GM12878 (cell line): ENCODE measurements at places on chromosomes 16 and 17. TPM values are rescaled to one million over a fixed set of nuclear protein-coding genes. Genes with fewer than 3 reads are reported as not detected.

CLEC18A gene
- total RNA-seq: 0.21 and 0.26 TPM in 2 replicates

TBC1D3B gene
- 2.5 and 8.5 TPM in 2 replicates for total RNA-seq

MFAP4 gene
- total RNA-seq: 0.13 and 0.28 TPM in 2 replicates

MT1F gene
- total RNA-seq: 0.40 and 1.1 TPM in 2 replicates

TERB1 gene
- total RNA-seq: 0.10 TPM in 1 of 2 replicates, not detected in the other

MYH11 gene
- 0.41 and 0.58 TPM in 2 replicates for total RNA-seq

ANKS4B gene
- total RNA-seq: 0.08 TPM in 1 of 2 replicates, not detected in the other

OTOA gene
- total RNA-seq: 0.51 and 0.82 TPM in 2 replicates

DNA sequence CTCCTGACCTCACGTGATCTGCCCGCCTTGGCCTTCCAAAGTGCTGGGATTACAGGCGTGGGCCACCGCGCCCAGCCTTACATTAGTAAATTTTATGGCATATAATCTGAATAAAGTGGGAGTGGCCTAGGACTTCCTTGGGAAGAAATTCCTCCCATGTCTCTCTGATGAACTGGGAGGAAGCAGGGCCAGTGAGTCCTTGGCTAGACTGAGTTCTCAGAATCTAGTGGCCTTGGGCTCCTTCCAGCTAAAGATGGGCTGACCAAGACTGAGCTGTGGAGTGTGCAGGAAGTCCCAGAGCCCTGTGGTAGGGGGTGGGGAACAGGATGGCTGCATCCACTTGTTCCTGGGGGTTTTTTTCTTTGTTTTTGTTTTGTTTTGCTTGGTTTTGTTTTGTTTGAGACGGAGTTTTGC is 10.0 kb upstream of the NAGLU start:
- H3K4me1 ChIP-seq: peaks cover 18% of the 10 kb centered on the region
- H3K27me3 ChIP-seq: no peaks in the 10 kb centered on the region
- H3K27ac ChIP-seq: no peak overlapping the region
- no peak overlapping the region for H3K4me3 ChIP-seq
- DNase-seq: no peak

DNA sequence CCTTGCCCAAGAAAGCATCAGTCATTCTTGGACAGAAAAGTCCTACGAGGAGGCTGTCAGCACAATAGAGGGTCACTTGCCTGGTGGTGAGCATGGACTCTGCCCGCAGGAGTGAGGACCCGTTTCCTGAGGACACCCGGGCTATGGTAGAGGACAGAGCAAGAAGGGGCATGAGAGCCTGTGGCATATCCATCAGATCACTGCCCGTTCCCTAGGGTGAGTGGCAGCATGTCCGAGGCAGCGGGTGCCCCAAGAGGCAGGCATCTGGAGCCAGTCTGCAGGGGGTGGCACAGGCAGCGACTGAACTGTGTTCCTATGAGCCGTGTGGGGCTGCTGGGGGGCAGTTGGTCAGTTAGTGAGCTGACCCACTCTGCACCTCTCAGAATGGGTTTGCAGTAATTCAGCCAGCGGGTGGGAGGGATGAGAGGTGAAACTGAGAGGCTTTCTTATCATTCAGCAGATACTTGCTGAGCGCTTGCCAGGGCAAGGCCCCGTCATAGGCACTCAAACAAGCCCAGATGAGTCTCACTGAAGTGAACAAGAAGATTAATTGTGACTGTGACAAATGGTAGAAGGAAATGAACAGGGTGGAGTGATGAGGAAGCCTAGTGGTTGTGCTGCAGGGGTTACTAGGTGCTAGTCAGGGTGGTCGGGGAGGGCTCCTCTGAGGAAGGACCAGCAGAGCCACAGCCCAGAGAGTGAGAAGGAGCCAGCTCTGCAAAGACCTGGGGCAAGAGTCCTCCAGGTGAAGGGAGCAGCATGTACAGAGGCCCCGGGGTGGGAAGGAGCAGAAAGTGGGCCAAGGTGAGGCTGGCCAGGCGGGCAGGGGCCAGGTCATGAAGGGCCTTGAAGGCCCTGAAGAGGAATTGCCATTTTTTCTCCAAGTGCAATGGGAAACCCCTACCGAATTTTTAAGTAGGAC is 87.9 kb downstream of the CLEC16A start:
- no peak overlapping the region for H3K27ac ChIP-seq
- no peak overlapping the region for H3K4me3 ChIP-seq
- H3K27me3 ChIP-seq: no peaks in the 10 kb centered on the region
- no peak for DNase-seq

GRCh38 chr16:64269756-64270155 is 852.1 kb downstream of the CDH11 start:
- H3K27ac ChIP-seq: no peak overlapping the region
- H3K27me3 ChIP-seq: no peaks in the 10 kb centered on the region
- no peak for DNase-seq
- no peaks in the 10 kb centered on the region for H3K4me1 ChIP-seq
- no peak overlapping the region for H3K4me3 ChIP-seq

DNA sequence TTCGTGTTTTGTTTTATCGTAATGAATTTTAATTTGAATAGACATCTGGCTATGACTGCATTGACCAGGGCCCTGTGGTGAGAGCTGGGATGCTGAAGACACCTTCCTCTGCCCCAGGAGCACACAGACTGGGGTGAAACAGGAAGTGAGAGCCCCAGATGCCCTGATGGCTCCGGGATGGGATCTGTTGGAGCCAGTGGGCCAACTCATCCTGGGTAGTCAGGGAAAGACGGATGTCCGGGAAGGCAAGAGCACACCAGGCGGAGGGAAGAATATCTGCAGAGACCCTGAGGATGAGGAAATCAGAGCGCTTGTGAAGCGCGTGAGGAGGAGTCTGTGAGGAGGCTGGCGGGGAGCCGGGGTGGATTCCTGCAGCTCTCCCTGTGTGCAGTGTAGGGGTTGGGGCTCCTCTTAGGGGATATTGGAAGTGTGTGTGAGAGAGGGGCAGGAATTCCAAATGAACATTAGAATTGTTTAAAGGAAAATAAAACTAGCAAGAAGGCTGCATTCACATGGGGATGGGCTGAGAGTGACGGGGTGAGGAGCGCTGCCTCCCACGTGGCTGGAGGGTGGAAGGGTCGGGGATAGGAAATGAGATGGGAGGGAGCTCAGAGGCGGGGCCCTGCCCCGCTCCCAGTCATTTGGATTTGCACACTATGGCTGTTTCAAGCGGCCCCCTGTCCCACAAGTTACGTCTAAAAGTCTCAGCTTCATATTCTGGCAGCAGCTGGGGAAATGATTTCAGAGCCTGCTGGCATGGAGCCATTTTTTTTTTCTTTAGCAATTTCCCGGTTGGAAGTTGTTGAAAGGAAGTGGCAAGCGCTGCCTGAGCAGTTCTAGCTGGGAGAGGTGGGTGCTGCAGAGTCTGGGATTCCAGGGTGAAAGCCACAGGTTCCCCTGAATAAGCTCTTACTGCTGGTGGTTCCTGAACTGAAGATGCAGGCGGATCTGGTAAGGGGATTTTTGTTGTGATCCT is 71.2 kb upstream of the LGALS9 start:
- no peak overlapping the region for H3K27ac ChIP-seq
- H3K36me3 ChIP-seq: peaks cover 27% of the 10 kb centered on the region
- H3K4me3 ChIP-seq: no peak overlapping the region
- H3K27me3 ChIP-seq: no peaks in the 10 kb centered on the region

GRCh38 chr16:24071666-24072360 is 184.3 kb upstream of the CACNG3 start:
- H3K4me3 ChIP-seq: no peak overlapping the region
- H3K36me3 ChIP-seq: peaks cover 5% of the 10 kb centered on the region
- H3K27me3 ChIP-seq: no peaks in the 10 kb centered on the region

DNA sequence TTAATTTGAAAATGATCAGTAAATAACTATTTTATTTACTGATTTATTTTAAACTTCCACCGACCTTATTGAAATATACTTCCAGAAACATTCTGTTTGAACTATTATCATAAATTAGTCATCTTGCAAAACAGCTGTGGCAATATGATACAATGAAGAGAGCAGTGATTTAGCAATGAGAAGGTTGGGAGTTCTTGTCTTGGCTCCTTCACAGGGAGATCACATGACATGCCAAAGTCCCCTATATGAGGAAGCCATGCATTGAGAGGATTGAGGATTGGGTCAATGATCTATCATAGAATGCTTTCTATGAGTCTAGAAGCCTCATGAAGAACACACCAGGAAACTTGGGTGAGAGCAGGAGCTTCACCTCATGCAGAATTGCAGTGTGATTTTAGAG is 222.7 kb downstream of the LGALS9B start:
- no peaks in the 10 kb centered on the region for H3K4me1 ChIP-seq
- no peaks in the 10 kb centered on the region; the same call in 1 of the 2 replicates for H3K36me3 ChIP-seq
- H3K27ac ChIP-seq: no peak overlapping the region
- no peak overlapping the region for H3K4me3 ChIP-seq
- H3K27me3 ChIP-seq: no peaks in the 10 kb centered on the region

- no peaks in the 10 kb centered on the region for H3K36me3 ChIP-seq
- no peak overlapping the region for H3K4me3 ChIP-seq
- peaks cover 7% of the 10 kb centered on the region; the same call in 1 of the 2 replicates for H3K4me1 ChIP-seq
- no peaks in the 10 kb centered on the region; the same call in 1 of the 2 replicates for H3K27me3 ChIP-seq
- H3K27ac ChIP-seq: no peak overlapping the region
- DNase-seq: no peak
Measured at GRCh38 chr16:29708917-29709600, 30.1 kb downstream of the QPRT start.

- H3K4me1 ChIP-seq: no peaks in the 10 kb centered on the region
- no peak overlapping the region for H3K4me3 ChIP-seq
- H3K27me3 ChIP-seq: no peaks in the 10 kb centered on the region
- no peak overlapping the region for H3K27ac ChIP-seq
Measured at GRCh38 chr16:49158029-49158642, 123.5 kb downstream of the CBLN1 start.

GRCh38 chr16:87295661-87296531 is 21.3 kb downstream of the C16orf95 start:
- DNase-seq: no peak
- no peaks in the 10 kb centered on the region for H3K27me3 ChIP-seq
- H3K27ac ChIP-seq: no peak overlapping the region
- no peak overlapping the region for H3K4me3 ChIP-seq
- H3K36me3 ChIP-seq: no peaks in the 10 kb centered on the region

GRCh38 chr17:47813512-47814031 is 8.0 kb downstream of the OSBPL7 start:
- no peak for DNase-seq
- H3K27me3 ChIP-seq: no peaks in the 10 kb centered on the region
- H3K36me3 ChIP-seq: peaks cover 11% of the 10 kb centered on the region; the same call in 1 of the 2 replicates
- no peak overlapping the region for H3K4me3 ChIP-seq
- H3K4me1 ChIP-seq: no peaks in the 10 kb centered on the region
- H3K27ac ChIP-seq: no peak overlapping the region

DNA sequence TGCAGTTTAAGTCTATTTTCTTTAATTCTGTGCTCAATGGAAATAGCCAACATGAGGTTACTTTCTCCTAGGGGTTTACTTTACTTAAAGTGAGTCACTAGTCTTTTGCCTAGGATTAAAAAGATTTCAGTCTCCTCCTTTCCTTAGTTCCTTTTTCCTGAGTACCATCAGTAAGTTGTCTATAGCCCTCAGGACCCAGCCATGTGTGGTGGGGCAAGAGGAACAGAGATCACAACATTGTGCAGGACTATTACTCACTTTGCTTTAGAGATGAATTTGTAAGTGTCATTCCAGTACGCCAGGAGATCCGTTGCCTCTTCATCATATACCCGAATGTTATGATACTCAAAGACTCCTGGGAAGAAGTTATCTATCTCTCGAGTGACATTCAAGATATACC is 27.7 kb upstream of the CORO6 start:
- H3K36me3 ChIP-seq: no peaks in the 10 kb centered on the region; the same call in none of the 2 replicates
- H3K4me3 ChIP-seq: no peak overlapping the region
- no peaks in the 10 kb centered on the region for H3K4me1 ChIP-seq
- no peaks in the 10 kb centered on the region for H3K27me3 ChIP-seq

- DNase-seq: no peak
- H3K27ac ChIP-seq: peak overlapping the region; percentile 81
- H3K36me3 ChIP-seq: no peaks in the 10 kb centered on the region
Measured at GRCh38 chr16:20875355-20875650, 24.9 kb downstream of the DCUN1D3 start.

DNA sequence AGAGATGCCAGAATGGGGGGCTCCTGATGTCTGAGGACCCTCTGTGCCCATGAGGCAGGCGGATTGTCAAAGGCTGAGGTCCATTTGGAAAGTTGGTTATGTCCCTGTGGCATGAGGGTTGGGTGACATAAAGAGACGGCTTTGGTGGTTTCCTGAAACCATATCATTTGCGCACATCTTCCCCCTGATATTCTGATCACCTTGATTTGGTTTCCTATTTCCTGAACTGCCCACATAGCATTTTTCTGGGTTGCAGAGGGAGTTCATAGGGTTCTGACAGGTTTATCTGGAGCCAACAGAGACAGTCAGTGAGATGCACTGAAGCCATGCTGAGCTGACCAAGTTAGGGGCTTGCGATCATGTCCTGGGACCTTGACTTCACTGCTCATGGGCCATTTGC is 15.7 kb upstream of the RNF222 start:
- H3K4me3 ChIP-seq: no peak overlapping the region
- H3K27ac ChIP-seq: no peak overlapping the region

DNA sequence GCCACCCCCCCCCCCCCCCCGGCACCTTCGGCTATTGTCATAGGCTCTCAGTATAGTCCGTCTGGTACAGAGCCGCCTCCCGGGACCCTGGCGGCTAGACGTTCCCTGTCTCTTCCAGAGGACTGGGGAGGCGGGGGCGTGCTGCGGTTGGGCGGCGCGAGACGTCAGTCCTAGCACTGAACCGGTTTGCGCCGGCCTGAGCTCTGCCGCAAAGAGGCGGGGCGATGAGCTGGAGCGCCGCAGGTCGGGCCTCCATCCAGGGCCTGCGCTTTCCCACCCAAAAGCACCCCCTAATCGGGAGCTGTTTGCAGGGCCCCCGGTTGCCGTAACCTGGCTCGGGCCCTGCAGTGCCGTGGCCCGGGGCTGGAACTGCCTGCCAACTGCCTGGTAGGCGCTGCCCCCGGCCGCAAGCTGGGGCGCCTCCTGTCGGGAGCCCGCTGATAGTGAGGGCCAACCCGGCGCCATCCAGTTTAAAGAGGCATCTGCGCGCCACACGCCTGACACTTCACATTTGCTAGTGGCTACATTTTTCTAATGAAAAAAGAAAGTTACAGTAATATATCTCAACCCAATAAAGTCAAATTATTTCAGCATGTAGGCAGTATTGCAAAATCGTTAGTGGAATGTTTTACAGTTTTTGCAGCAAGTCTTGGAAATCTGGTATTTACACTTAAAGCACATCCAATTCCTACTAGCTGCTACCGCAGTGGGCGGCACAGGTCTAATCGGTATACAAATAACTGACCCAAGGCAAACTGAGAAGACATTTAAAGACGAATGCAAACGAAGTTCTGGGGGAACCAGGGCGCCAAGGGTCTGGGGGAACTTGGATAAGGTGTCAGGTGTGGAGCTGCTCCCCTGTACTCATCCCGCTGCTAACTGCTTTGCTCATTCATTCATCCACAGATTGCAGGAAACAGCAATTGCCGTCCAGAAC is 753 bp upstream of the USP22 start:
- H3K4me1 ChIP-seq: peaks cover 12% of the 10 kb centered on the region
- H3K27ac ChIP-seq: peak overlapping the region; percentile 93
- no peaks in the 10 kb centered on the region for H3K27me3 ChIP-seq
- DNase-seq: peak; percentile 84
- H3K36me3 ChIP-seq: peaks cover 2% of the 10 kb centered on the region; the same call in 1 of the 2 replicates
- H3K4me3 ChIP-seq: peak overlapping the region; percentile 61; the same call in 1 of the 2 replicates

DNA sequence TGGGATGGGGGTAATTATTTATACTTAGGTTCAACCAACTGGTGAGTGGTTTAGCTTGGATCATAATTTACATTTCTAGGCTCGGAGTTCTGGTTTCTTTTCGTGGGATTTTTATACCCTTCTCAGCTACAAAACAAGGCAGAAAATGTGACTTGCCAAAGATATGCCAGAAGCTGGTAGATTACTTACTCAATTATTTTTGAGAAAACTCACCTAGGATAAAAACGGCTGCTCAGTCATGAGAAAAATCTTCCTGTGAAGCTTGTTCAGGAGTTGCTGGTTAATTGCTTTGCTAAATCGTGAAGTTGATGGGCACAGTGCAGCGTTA is 1.1 kb downstream of the NDEL1 start:
- H3K27ac ChIP-seq: peak overlapping the region; percentile 88
- H3K36me3 ChIP-seq: no peaks in the 10 kb centered on the region
- H3K4me1 ChIP-seq: peaks cover 6% of the 10 kb centered on the region; the same call in 1 of the 2 replicates
